ENCODE measurements at places on chromosomes 1 and 21.

DNA sequence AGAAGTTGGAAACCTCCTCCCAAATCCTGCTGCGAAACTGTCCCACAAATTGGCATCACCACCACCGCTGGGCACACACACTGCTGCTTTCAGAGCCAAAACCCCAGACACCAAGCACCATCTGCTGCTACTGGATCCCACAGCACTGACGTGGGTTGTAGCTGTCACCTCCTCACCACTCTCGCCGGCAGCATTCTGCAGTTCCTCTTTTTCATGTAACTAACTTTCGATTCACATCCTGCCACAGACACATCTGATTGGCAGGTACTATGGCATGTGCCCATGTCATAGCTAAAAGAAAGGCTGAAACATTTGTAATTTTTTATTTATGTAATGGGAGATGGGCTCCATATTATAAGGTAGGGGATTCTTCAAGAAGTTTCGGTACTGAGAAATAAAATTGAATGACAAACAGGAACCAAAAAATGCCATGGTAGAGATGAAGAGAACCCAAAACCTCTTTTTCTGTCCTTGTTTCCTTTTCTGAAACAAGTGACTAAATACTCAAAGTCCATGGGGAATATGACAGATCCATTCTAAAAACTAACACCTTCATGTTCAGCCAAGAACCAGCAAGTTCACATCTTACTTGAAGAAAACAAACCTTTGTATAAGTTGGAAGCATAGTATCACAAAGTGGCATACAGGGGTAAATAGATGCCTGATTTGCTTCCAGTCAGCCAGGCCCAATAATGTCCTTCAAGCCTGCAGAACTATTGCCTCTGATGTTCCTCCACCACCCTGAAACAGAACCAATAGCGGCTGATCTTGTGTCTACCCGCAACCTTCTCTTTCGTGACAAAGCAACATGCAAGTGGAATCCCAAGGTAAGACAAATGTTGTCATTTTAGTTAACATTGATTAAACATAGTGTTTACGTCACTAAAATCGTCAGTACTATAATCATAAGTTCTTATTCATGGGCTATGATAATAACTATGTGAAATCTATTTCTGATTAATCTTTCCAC, 26.6 kb upstream of the RGS13 start:
- DNase-seq = no peak

DNA sequence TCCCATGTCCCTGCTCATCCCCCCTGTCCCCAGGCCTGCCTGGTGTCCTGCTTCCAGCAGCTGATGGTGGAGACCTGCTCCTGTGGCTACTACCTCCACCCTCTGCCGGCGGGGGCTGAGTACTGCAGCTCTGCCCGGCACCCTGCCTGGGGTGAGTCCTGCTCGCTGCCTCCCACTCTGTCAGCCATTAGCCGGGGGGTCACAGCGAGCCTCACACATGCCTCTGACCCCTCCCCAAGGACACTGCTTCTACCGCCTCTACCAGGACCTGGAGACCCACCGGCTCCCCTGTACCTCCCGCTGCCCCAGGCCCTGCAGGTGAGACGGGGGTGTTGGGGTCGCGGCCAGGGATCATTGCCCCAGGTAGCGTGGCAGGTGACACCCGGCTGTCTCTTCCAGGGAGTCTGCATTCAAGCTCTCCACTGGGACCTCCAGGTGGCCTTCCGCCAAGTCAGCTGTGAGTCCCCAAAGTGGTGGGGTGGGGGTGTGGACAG, 10.0 kb downstream of the SCNN1D start:
- DNase-seq = peak; percentile 19

DNA sequence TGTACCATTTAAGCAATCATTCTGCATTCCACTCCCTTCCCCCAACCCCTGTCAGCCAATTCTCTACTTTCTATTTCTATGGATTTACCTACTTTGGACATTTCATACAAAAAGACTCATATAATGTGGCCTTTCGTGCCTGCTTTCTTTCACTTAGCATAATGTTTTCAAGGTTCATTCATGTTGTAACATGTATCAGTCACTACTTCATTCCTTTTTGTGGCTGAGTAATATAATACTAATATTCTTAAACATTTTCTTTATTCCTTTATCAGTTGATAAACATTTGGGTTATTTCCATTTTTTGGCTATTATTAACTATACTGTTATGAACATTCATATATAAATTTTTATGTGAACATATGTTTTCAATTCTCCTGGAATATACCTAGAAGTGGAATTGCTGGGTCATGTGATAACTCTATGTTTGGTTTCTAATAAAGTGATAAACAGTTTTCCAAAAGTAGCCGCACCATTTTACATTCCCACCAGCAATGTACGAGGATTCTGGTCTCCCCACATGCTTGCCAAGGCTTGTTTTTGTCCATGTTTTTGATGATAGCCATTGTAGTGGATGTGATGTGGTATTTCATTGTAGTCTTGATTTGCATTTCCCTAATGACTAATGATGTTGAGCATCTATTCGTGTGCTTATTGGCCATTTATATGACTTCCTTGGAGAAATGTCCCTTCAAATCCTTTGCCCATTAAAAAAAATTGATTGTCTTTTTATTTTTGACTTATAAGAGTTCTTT, 61.9 kb upstream of the GNG12 start:
- DNase-seq = no peak

- DNase-seq = peak; percentile 52
Measured at GRCh38 chr1:241610056-241610815, 29.9 kb downstream of the CHML start.

DNA sequence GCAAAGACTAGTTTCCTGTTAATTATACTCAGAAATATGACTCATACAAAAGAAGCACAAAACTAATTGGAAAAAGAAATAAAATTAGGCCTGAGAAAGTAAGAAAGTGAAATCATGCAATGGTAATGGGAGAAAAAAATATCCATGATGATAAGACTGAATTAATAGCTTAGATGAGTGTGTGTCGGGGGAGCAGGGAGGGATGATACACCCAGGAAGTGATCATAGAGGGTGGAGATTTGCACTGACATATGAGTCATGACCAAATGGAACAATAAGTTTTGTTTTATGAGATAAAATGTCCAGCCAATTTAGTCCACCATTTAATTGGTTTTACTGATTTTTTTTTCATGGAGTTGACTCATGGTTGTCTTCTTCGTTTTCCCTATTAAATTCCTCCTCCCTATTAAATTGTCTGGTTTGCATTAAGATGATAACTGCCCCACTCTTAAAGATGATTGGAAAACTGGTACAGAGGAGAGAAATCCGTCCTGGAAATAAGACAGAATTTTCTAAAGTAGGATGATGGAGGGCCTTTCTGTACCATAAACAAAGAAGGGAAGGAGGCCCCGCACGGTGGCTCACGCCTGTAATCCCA, 111.7 kb upstream of the KCNJ6 start:
- DNase-seq = no peak

- DNase-seq = no peak
Measured at GRCh38 chr1:181351740-181352139, 131.6 kb upstream of the CACNA1E start.

DNA sequence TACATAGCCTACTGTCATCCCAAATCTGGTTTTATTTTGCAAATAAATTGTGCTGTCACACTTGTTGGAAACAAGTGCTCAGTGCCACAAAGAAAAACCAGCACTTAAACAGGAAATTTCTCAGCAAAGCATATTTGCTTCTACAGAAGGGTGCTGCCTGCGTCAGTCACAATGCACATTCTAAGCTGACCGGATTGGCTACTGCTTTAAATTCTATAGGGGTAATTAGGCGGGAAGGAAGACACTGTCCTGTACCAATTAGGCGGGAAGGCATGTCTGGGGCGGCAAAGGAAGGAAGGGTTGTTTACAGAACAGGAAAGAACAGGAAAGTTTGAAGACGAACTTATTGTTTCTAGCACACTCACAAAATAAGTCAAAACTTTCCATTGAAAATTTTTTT, 2.8 kb downstream of the IFI16 start:
- no peak for DNase-seq

- no peak for DNase-seq
Measured at GRCh38 chr1:80629304-80629837, 1171.4 kb upstream of the ADGRL2 start.

DNA sequence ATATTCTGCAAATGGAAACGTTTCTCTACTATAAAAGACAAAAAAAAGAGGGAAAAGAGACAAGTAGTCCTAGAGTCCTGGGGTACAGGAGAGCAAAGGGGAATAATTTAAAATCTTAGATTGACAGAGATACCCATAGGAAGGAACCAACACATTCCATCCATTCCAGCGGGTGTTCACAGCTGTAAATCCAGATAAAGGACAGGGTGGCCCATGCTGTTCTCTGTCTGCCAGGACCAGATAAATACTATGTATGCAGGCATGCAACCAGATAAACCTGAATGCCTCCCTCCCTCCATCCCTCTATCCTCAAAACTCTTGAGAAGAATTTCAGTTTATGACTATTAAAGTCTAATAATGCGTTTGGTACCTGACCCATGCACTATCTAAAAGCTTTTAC, 131.8 kb downstream of the PTPN14 start:
- DNase-seq = no peak

DNA sequence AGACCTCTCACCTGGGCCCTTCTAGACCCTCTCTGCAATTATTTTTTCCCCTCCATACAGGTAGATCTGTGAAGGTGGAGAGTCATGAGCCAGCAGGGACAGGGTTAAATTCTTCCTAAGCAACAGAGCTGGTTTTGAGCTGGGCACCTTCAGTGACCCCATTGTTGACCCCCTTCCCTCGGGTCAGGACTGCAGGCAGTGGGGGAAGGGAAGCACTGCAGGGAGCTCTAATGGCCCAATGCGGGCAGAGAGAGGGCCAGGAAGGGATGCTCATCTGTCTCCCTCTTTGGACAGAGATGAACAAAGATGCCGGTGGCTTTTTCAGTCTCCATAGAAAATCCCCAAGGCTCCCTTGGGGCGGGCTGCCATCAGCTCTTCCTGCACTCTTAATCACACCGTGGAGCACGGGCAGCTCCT, 21.4 kb downstream of the SOX13 start:
- no peak for DNase-seq

DNA sequence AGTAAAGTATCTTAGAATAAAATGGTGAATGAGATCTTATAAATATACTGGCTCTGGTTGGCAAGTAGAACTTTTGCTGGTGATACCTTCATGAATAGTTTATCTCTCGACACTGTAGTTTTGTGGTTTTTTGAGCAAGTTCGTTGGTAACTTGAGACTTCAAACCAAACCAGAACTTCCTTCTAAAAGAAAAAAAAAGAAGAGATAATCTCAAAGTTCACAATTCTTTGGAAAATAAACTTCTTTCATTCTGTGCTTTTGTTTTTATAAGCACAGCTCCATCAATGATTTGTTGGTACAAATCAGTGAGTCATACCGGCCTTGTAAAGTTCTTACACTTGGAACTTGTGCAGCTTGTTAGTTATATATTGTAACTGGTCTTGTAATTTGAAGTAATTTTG, 2.3 kb downstream of the HIPK1 start:
- DNase-seq = no peak

DNA sequence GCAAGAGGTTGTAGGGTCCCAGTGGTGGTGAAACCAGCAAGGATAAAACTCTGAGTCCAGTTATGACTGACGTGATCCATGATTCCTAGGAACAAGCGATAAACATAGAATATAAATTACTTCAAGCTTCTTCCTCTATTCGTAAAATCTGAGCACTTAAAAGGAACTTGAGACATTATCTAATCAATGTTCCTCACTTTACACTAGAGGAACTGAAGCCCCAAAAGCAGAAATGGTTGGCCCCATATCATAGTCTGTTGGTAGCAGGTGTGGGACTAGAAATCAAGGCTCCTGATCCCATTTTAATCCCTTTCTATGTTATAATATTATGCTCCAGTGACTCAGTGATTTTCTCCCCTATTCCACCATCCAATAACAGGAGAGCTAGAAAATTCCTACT, 21.9 kb upstream of the MNDA start:
- no peak for DNase-seq

DNA sequence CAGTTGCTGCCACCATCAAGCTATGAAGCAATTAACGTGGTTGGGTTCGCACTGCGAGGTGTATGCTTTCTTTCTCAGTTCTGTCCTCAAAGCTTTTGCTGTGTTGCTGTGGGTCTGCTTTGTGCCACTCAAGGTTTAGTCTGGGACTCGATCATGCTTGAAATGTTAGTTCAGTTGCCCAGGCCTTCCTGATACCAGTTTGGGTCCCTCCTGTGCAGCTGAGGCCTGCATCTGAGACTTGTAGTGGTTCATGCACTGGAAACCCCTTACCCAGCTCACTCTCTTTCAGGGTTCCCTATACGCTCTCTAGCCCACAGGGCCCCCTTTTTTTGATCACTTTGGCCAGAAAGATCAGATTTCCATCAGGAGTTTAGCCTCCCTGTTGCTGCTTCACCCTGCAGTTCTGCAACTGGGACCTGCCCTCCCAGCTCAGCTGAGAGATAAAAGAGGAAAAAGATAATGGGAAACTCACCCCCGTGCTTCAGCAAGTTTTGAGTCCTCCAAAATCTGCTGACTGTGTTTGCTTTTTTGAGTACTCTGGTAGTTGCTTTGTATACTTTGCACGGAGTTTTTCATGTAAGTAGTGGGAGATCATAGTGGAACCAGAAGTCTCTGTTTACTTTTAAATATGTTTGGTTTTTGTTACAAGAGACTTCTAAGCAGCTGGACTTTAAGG, 317.0 kb downstream of the HHAT start:
- DNase-seq = no peak

DNA sequence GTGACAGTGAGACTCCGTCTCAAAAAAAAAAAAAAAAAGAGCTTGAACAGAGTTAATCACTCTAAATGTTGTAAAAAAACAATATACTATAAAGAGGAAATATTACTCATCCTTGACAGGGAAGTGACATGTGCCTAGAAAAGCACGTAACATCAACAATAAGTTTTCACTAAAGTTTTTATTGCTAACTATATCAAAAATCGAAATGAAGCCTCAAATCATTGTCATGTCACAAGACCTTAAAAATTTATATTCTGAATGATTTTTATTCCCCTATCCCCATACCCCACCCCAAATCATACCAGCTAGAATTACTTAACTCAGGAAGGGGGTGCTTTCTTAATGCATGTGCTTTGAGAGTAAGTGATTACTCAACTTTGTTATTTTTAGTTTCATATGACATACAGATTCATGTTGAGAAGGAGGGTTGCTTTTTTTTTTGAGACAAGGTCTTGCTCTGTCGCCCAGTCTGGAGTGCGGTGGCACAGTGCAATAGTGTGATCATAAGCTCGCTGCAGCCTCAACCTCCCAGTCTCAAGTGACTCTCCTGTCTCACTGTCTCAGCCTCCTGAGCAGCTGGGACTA, 53.6 kb upstream of the MUTYH start:
- DNase-seq = no peak

DNA sequence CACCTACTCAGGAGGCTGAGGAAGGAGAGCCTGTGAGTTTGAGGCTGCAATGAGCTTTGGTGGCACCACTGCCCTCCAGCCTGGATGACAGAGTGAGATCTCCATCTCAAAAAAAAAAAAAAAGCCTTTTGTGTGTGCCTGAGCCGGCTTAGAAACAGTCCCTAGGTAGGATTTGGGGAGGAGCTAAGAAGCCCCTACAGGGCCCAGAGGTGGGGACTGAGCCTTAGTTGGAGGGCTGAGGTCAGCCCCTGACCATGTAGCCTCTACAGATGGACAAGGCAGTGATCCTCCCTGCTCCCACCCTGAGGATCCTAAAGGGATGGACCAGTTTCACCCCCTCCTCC, 2.5 kb downstream of the ADAMTSL4 start:
- no peak for DNase-seq

Data from NCI-H1105 (cell line).